ENCODE measurements at places on chromosomes 13 and 19. TPM values are rescaled to one million over a fixed set of nuclear protein-coding genes. Genes with fewer than 3 reads are reported as not detected.

GRCh38 chr13:100644371-100644770 is 30.2 kb downstream of the TMTC4 start:
- DNase-seq = no peak

GRCh38 chr19:3433313-3433712 is 47.0 kb downstream of the SMIM24 start:
- DNase-seq = no peak

GRCh38 chr19:33437821-33438671 is 64.5 kb downstream of the CEBPG start:
- DNase-seq = no peak

Gene FSD1
- 4.1 TPM for total RNA-seq

Gene GNG8
- total RNA-seq = not detected

GRCh38 chr19:54390942-54391577 is 24.2 kb upstream of the TTYH1 start:
- peak; percentile 76 for DNase-seq

Gene FAM83E
- total RNA-seq = not detected

Gene PCP2
- 5.4 TPM for total RNA-seq

- no peak for DNase-seq
Observed at GRCh38 chr13:66159511-66159910, 1070.6 kb downstream of the PCDH9 start.

Gene KLHL26
- total RNA-seq = 10.5 TPM

- DNase-seq = no peak
Observed at GRCh38 chr13:27261396-27261795, 9.2 kb upstream of the RASL11A start.

DNA sequence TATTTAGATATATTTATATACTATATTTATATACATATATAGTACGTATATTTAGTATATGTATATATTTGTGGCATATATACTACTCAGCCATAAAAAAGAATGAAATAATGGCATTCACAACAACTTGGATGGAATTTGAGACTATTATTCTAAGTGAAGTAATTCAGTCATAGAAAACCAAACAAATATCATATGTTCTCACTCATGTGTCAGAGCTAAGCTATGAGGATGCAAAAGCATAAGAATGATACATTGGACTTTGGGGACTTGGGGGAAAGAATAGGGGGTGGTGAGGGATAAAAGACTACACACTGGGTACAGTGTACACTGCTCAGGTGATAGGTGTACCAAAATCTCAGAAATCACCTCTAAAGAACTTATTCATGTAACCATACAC is 1015.7 kb downstream of the EFNB2 start:
- no peak for DNase-seq

DNA sequence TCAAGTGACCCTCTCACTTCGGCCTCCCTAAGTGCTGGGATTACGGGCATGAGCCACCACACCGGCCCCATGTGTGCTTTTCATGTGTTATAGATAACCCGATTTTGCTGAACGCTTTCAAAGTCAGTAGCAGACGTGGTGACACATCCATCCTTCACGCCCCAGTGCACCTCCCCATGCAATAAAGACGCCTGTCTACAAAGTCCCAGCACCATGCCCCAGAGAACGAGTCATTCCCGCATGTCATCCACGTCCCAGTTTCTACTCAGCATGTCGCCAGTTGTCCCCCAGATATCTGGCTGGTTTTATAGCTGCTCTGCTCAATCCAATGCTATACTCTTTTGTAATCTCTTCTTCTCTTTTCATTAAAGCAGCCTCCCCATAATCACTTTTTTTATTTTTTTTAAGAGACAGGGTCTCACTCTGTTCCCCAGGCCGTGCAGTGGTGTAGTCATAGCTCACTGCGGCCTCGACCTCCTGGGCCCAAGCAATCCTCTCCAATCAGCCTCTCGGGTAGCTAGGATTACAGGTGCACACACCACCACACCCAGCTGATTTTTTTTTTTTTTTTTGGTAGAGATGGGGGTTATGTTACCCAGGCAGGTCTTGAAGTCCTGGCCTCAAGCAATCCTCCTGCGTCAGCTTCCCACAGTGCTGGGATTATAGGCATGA is 42.5 kb downstream of the DNM2 start:
- DNase-seq = no peak

- DNase-seq = no peak
Observed at GRCh38 chr19:5782945-5783919, 1.3 kb downstream of the PRR22 start.

DNA sequence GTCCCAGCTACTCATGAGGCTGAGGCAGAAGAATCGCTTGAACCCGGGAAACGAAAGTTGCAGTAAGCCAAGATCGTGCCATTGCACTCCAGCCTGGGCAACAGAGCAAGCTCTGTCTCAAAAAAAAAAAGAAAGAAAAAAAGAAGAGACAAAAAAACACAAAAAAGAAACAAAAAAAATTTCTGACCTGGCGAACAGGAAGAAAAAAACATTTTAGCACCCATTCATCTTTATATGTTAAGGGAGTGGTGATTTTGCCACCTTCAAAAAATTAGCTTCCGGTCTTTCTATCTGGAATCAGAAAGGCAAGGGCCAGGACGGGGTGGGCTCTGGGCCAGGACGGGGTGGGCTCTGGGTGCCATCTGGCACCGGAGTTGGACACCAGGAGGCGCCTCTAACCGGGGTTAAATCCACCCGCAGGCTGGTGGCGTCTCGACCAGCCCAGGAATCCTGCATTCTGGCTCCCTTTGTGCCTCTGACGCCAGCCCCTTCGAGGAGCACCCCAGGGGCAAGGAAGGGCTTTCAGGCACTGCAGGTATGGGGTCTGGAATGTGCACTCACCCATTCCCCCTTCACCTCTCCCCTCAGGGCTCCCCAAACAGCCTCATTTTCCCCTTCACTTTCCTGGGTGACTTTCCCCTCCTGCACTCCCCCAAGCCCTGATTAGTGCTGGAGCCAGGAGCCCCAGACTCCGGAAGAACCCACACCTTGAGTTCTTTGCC is 10.4 kb upstream of the ZSWIM4 start:
- DNase-seq = peak; percentile 70

- peak; percentile 86 for DNase-seq
Observed at GRCh38 chr19:53868892-53869804, 1.5 kb downstream of the MYADM start.

Gene TMC4
- total RNA-seq = not detected

DNA sequence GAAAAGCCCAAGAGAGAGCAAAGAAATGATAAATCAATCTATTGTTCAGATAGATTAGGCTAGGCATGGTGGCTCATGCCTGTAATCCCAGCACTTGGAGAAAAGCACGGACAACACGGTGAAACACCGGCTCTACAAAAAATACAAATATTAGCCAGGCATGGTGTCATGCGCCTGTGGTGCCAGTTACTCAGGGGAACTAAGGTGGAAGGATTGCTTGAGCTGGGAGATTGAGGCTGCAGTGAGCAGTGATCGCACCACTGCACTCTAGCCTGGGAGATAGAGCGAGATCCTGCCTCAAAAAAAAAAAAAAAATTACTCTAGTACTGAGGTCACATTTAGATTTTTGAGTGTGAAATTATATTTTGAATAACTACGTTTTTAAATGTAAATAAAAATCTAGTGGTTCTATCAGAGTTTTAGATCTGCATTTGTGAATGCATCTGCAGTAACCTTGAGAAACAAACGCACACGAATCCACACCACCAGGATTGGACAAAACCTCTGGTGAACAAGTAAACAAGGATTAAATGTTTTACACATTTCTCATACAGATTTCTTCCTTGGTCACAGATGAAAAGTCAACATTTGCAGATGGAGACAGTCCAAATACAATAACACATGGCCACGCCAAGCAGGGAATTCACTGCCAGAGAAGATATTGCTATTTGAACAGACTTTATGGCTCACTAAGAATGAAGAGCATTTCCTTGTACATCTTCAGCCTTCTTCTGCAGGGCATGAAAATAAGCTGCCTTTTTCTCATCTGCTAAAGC is 917.6 kb downstream of the PCDH9 start:
- DNase-seq = no peak

Gene LGALS7B
- not detected for total RNA-seq

Gene VSIG10L
- total RNA-seq = 0.14 TPM

Gene BST2
- 44.4 TPM for total RNA-seq

DNA sequence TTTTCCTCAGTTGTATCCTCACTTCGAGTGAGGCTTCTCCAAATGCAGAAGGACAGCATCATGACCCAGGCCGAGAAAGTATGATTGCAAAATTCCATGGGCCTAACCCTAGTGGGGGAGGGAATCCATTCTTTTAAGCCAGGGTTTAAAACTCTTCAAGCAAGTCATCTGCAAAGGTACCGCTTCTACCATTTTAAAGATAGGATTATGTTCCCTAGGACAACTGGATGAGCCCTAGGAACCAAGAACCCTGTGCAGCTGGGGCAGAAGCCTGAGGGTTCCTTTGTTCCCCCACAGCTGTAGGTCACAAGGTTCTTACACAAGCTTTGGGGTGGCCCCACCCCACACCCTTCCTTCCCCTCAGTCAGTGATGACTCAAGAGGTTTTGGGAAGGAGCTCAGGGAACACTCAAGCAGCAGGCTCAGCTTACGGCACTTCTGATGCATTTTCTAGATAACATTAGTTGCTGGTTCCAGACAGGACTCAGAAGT is 13.5 kb downstream of the ARL11 start:
- DNase-seq = no peak

DNA sequence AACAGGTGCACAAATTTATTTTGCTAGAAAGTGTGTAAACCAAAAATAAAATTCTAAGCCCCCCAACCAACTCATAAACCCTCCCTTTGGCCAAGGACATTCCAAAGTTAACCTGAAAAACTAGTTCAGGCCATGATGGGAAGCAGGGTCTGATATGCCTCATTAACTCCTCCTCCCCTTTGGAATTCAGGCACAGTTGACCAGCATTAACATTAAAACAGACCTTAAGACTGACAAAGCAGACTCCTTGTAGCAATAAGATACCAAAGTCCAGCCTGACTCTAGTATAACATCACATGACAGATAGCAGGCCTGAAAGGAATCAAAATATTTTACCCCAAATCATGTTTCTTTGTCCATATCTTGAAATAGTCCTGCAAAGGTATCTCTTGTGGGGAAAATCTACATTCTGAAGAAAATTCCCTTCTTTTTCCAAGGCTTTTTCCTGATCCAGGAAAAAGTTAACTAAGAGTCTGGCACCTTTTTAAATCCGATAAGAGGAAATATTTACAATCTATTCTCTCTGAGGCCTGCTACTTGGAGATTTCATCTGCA is 19.7 kb downstream of the NEK5 start:
- no peak for DNase-seq

DNA sequence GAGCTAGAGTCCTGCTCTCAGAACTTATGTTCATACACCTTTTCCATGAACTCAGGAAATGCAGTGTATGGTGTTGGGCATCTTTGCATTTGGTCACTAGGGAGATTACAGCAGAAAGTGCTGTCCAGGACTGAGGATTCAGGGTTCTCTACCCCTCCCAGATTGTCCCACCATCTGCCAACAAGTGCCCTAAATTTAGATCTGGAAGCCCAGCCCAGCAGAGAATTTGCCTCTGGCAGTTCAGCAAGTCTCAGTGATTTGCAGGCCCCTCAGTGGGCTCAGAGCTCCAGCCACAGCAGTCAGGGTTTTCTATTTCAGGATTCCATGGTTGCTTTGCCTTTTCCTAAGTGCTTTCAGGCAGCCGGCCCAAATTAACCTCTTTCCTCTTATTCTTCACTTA is 23.4 kb downstream of the CNFN start:
- DNase-seq = no peak

- no peak for DNase-seq
Observed at GRCh38 chr19:13848798-13849676, 27.9 kb upstream of the NANOS3 start.

Gene SMIM44
- total RNA-seq = not detected

DNA sequence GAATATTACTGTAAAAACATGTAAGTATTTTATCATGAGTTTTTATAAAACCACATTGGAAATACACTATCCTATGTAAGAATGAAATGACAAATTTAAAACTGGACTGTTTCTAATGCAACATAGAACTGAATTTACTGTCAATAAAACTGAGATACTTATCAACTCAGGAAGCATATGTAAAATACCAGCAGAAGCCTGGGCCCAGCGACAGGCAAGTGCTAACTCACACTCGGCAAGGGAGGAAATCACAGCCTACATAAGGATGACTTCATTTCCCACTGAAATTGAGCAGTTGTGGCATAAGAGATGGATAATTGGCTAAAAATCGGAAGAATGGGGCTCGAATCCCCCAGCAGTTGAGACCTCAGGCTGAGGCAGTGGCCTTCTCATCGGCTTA is 12.1 kb downstream of the PROZ start:
- no peak for DNase-seq

DNA sequence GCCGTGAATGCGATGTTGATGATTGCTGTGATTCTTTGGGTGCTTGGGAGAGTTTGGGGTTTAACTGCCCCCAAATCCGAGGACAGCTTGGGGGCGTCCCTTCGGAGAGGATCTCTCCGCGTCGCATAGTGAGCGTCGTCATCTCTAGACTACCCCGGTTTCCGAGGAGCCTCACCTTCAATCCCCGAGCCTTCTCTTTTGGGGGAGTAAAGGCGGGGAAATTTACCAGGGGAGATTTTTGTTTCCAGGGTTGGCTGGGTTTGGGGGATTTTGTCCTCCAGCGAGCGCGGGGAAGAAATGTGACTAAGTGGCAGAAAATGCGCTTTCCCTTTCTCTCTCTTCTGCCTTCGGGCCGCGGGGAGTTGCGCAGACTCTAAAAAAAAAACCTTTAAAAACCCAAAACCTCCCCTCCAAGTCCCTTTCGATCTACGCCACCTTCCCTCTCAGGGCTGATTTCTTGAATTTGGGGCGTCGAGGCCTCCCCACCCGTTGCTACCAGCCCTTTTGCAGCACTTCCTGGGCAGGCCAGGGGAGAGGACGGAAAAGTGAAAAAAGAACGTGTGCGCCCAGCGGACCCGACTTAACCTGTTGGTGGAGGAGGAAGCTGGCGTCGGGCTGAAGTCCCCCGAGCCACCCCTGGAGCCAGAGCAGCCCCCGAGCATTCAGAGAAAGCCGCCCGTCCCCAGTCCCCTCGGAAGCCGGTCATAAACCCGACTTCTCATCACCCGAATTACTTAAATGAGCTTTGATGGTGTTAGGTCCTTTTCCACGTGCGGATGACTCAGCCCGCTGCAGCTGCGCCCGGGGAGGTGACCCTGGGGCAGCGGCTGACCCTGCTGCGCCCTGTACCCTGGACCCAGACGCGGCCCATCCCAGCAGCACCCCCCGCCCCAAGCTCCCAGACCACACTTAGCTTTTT is 17.7 kb downstream of the NFIX start:
- DNase-seq = no peak

Gene IGLON5
- not detected for total RNA-seq

DNA sequence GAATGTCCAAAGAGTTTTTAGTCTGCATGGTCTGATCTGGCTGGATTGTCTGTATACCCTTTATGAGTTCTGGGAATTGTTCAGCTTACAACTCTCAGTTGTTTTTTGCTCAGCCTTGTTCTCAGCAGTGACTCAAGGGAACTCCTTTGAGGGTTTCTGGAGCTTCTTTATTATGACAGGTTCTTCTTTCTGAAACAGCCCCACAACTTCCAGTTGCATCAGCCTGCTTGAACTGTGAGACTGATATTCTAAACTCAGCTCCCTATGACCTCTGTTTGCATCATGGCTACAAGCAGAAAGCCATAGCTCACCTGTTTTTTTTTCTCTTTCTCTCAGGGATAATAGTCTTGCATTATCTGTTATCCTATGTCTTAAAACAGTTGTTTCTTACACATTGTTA is 85.0 kb downstream of the TDRD3 start:
- DNase-seq = no peak

GRCh38 chr13:100517728-100518127 is 70.9 kb downstream of the GGACT start:
- DNase-seq = no peak

- no peak for DNase-seq
Observed at GRCh38 chr19:54339646-54340358, 840 bp upstream of the LILRA4 start.
